Stimulated activated CD8-positive, alpha-beta memory T cell treated with anti-CD3 and anti-CD28 coated beads, Interleukin-4, amount 100 ng/mL, for 1 hour (primary cell): ENCODE measurements at places on chromosomes 11 and 22.

- DNase-seq = no peak
Observed at GRCh38 chr11:43576320-43576802, 104.2 kb upstream of the HSD17B12 start.

GRCh38 chr22:50190941-50191741 is 5.4 kb downstream of the TRABD start:
- peak; percentile 52 for DNase-seq

GRCh38 chr11:2574553-2575535 is 125.0 kb downstream of the KCNQ1OT1 start:
- DNase-seq = no peak

DNA sequence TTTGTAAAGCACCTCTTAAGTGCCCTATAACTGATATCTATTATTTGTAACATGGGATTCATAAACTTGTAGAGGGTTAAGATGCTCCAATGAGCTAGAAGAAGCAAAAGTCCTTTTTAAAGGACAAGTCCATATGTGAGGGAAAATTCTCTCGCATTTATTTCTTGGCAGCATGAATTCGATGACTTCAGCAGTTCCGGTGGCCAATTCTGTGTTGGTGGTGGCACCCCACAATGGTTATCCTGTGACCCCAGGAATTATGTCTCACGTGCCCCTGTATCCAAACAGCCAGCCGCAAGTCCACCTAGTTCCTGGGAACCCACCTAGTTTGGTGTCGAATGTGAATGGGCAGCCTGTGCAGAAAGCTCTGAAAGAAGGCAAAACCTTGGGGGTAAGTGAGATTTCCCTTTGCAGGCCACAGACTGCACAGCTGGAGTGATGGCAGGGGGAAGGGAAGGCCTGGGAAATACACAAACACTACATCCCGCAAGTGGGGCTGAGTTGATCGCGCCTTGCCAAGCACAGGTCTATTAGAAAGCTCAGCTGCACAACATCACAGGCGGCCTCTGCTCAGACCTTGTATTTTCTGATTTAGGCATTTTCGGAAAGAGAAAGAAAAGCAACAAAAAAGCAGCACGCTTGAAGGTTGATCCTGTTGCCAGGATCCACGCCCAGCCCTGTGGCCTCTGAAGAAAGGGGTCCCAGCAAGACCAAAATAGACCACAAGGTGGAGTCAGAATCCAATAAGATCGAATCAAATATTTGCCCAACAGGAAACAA is 1.5 kb downstream of the MS4A8 start:
- no peak for DNase-seq

DNA sequence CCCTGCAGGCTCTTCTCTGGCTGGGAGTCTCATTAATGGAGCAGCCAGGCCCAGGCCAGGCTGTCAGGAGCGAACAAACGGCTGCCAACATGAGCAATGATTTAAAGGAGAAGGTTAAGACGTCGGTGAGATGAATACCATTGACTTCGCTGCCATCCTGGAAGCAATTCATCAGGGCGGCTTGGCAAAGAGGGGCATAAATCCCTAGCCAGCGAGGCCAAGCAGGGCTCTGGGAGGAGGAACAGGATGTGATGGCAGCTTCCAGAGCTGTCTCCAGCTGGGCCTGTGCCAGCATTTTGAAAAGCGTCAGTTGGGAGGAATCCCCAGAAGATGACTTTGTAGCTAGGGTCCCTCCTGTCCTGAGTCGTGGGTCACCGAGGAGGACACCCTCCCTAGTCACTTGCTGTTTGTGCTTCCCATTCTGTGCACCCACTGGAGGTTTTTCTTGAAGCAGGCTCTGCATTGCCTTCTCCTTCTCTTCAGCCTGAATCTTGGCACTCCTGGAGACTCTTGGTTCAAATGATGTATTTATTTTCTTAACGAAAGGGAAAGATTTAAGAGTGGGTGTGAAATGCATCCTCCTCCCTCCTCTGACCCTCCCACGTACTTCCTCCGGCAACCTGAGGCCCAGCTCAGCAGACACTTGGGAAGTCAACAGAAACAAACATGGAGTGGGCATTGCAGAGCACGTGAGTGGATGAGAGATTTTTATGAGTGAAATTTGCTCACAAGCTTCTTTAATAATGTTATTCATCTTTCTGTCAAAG is 476.3 kb upstream of the CADM1 start:
- DNase-seq = no peak

DNA sequence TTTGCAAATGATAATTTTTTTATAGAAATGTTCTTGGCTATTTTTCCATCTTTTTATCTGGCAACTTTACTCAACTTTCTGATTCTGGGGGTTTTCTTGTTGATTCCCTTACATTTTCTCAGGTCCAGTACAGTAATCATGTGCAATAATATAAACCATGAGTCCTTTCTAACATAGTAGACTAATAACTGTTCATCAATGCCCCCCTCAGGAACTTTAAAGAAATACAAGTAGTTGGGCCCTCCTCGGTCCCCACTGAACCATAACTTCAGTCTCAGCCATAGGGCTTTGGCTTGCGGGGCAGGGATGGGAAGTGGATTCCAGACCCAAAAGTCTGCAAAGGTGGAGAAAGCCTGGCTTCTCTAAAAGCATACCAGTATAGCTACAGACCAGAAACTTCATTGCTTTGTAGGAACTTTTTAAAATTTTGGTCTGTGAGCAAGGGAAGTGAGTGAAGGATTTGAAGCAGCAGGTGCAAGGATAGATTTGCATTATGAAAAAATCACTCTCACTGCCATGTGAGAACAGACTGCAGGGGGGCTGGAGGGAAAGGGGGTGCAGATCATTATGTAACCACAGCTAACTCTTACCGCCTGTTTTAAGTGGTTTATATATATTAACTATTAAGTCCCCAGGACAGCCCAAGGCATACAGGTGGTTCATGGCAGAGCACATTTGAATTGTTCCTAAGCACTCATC is 10.4 kb upstream of the TUB start:
- no peak for DNase-seq

DNA sequence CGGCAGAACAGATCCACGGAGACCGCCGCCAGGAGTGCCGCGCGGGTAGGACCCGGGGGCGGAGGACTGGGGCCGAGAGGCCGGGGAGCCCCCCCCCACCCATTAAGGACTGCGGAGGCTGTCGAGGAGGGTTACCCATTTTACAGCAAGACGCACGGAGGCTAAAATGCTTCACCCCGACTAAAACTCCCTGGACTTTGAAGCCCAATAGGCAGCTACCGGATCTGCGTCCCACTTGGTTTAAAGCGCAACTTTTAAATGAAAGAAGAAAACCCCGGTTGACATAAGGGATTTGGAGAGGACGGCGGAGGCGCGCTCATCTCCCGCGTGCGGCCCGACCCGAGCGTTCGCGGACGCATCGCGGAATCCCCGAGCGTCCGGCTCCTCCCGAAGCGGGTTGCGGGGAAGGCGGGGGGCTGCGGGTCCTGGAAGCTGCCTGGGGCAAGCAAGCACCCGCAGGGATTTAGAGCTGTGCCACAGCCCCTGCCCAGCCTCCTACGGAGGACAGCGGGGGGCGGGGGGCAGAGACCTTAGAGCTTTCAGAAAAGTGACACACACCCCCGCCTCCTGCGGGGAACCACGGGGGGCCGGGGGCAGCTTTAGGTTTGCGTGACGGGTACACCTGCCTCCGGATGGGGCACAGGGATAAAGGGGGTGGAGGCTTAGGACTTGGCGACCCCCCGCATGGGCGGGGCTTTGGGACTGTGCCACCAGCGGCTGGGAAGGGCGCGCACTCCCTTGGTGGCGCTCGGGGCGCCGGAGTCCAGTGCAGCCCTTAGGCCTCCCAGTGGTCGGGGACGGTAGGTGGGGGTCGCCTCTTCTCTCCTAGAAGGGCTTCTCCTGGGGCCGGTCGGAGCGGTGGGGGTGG is 760 bp upstream of the CELSR1 start:
- DNase-seq = no peak

DNA sequence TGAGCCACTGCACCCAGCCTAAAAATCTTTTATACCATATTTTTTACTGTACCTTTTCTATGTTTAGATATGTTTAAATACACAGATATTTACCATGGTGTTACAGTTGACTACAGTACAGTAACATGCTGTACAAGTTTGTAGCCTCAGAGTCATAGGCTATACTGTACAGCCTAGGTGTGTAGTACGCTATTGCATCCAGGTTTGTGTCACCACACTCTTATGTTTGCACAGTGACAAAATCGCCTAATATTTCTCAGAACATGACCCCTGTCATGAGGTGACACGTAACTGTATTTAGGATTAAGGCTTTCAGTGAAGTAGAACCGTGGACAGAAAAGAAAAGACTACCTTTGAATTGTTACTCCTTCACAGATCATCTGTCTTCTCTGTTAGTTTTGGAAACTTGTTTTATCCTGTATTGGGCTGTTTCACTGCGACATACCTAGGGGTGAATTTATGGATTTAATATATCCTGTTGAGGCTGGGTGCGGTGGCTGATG is 83.8 kb downstream of the ZNRF3 start:
- DNase-seq = no peak

GRCh38 chr11:69874984-69875624 is 55.9 kb upstream of the FGF3 start:
- DNase-seq = no peak

DNA sequence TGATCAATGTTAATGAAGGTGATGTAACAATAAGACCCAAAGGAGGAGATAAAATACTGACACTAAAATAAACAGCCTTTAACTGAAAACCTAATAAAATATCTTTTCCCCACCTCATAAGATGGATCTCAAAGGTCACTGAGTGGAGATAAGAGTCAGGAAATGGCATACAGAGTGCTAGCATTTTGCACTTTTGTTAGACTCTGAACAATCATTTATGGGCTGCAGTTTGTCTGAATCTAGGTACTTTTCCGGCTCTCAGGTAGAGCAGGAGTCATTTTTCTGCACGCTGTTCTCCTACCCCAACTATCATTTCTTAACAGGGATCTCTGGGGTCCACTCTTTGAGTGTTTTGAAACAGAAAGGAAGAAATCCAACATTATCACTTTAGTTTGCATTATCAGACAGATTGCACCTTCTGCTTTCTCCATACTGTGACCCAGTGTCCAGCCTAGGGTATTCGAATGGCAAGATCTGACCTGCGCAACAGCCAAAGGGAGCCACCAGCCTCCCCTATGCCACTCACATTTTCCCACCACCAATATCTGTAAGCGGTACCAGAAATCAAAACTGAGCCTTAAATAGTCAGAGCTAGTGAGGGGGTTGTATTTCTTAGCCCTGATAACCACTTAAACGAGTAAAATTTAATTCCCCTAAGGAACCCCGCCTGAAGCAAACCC is 863 bp downstream of the SIAE start:
- no peak for DNase-seq

DNA sequence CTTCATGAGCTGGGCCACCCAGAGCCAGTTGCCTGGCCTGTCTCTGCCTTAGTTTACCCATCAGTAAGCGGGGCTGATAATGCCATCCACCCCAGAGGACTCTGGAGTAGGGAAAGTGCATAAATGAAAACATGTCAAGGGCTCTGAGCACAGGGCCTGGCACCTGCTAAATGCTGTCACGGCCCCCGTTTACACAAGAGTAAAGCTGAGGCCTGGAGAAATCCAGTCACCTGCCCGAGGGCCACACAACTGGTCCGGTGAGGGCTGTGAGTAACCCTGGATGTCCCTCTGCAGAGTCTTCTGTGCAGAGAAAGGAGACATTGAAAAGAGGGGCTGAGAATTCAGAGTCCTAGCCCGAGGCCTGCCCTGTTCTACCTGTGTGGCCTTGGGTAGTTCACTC is 110.6 kb upstream of the ANO1 start:
- no peak for DNase-seq

GRCh38 chr22:28759861-28760560 is 12.5 kb upstream of the CCDC117 start:
- no peak for DNase-seq

DNA sequence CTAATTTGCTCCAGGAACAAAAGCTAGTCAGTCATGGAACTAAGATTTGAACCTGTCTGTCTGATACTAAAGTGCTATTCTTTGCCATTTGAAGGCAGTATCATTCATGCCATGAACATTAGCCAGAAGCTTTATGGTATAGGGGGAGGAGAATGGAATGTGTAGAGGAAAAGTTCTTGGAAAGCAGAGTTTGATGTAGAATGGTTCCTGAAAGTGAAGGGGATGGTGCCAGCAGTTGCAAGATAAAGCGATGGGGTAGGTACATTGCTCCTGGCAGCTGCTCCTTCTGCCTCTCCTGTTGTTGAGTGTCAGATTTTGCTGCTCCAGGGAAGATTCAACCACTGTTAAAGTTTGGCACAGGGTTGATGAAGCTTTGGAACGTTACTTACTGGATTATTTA is 53.4 kb downstream of the ARHGAP42 start:
- DNase-seq = no peak

DNA sequence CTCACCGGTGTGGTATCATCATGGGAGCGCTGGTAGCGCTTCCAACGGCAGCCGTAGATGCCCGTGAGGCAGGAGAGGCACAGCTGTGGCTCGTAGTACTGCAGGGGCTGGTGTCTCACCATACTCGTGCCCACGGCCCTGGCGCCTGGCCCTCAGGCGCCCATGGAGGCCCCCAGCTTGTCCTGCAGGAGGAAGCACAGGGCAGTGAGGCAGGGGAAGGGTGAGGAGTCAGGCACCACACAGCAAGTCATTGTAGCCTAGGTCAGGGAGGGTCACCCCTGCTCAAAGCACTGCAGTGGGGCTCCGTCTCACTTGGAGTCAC is 44.6 kb upstream of the KLHL35 start:
- no peak for DNase-seq

DNA sequence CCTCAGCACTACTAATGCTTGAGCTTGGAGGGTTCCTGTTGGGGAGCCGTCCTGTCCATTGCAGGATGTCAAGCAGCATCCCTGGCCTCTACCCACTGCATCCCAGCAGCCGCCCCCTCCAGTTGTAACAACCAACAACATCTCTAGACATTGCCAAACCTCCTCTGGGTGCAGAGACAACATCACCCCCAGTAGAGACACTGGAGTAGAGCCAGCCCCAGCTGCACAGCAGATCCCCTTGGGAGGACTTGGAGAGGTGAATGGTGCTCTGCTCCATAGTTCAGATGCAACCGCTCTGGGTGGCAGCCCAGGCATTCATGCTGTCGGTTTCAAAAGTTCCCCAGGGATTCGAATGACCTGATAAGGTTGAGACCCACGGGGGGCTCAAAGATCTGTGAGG is 259.0 kb downstream of the MN1 start:
- no peak for DNase-seq

DNA sequence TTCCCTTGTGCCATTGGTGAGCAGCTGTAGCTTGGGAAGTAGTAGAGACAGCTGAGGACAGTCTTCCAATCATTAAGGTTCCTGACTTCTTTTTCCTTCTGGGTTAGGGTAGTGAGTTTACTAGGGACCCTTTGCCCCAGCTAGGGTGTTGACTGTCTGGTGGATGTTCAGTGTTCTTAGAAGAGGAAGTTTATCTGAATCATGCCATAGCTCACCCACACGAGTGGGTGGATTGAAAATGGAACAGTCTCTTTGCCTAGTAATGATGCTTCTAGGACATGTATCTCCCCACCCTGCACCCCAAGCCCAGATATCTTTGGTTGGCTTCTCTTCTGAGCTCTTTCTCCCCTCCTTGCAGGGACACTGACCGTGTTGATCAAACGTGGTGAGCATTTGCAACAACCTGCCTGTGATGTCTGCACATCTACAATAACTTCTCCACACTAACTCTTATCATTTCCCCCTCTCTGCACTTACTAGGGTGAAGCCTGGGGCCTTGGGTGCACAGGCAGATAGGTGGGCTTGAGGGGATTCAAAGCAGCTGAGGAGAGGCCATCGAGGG is 57.1 kb upstream of the HORMAD2 start:
- DNase-seq = no peak

GRCh38 chr11:114194702-114195101 is 101.5 kb upstream of the NNMT start:
- no peak for DNase-seq

GRCh38 chr22:34111210-34111824 is 191.0 kb upstream of the LARGE1 start:
- DNase-seq = no peak

- no peak for DNase-seq
Observed at GRCh38 chr22:44677353-44677840, 24.6 kb upstream of the PRR5 start.

- DNase-seq = no peak
Observed at GRCh38 chr11:45171550-45171949, 25.1 kb downstream of the PRDM11 start.
